ENCODE measurements at places on chromosomes 7 and 10.

DNA sequence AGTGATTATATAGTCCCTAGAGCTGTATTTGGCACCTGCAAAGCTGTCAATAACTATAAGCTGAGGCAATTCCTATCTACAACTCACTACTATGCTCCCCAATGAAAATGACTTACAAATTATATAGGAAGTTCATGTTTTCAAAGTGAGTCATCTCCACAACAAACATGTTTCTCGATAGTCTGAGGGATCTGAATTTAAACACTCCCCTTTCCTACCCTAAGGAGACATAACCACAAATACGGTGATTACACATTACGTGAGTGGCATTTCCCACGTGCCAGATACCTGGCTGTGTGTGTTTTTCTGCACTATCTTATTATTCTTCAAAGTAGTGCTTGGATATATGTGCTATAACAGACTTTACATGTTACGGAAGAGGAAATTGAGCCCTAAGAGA is 122.5 kb upstream of the C1QL3 start:
- peak; percentile 46 for DNase-seq

- peak; percentile 41 for DNase-seq
Measured at GRCh38 chr7:131753620-131754222, 197.3 kb upstream of the PODXL start.

GRCh38 chr10:131811630-131812403 is 89.0 kb upstream of the PPP2R2D start:
- no peak for DNase-seq

- no peak for DNase-seq
Measured at GRCh38 chr7:134328900-134329299, 12.2 kb upstream of the SLC35B4 start.

DNA sequence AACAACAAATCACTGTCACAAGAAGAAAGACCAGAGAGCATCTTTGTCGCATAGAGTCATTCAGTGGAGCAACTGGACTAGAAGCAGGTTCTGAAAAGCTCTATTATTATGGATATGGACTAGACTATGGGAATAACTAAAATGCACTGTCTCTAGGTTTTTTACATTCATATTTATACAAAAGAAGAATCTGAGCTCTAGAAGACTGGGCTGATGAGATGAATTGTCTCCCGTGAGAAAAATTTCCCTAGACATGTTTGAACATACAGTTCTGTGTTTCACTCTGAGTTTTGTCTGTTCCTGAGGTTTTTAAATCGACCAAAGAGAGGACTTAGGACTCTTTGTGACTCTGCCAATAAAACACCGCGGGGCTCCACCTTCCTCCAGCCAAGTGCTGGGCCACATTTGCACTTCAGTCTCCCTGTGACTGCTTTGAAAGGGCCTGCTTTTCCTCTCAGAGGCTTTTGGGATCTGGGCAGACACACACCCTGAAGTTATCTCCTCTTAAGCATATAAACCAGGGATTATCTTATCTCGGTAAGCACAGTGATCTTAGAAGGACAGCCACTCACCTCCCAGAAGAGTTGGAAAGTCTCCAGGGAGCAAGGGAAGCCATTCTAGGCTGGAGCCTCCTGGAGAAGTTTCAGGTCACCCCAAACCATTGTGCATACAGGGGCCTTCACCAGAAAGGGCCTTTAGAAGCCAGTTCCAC is 101.0 kb upstream of the JCAD start:
- DNase-seq, result no peak

- DNase-seq, result no peak
Measured at GRCh38 chr7:90574146-90574819, 21.8 kb upstream of the CDK14 start.

DNA sequence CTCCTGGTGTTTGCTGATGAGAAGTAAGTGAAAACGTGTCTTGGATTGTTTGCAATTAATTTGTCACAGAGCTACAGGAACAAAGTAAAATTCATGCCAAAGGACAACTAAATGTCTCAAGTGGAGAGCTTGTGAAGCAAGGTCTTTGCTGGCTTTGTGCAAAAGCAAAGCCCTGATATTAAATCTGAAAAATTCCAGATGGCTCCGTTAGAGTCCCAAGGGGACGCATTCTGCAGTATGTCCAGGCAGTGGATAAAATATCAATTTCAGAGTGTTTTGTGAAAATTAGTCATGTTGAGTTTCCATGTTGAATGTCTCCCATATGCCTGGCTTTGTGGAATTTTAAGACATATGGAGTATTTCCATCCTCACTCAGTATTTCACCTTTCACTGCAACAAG is 102.5 kb upstream of the PTN start:
- no peak for DNase-seq

GRCh38 chr10:88008866-88009470 is 145.5 kb downstream of the PTEN start:
- no peak for DNase-seq

GRCh38 chr7:150986099-150986512 is 4.7 kb upstream of the NOS3 start:
- peak; percentile 77 for DNase-seq

DNA sequence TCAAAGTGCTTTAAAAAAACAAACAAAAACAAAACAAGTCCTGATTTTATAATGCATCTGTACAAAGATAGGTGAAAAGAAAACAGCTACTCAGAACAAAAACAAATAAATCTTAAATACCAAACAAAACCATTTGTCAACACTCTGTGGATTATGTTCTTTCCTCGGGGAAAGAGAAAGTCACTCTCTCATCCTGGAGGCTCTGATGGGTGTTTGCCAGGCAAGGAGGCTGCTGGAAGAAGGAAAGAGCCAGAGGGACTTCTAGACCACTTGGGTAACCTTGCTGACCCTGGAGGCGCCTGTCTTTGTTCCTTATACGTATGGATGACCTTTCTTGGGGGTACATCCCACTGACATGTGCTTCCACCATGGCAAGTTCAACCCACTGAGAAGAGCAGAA is 92.8 kb downstream of the ZRANB1 start:
- no peak for DNase-seq

DNA sequence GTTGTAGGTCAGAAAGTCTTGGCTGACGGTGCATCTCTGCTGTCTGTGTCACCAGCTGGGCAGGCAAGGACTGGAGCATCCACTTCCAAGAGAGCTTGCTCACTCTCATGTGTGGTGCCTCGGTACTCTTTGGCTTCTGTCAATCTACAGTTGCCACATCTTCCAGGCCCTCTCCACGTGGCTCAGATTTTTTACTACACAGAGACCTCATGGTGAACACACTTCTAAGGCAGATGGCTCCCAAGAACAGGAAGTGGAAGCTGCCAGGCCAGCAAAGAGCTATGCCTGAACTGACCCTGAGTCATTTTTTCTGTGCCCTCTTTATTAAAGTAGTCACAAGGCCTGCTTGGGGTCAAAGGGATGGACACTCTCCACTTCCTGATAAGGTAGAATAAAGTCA is 351.5 kb upstream of the AUTS2 start:
- DNase-seq, result no peak

DNA sequence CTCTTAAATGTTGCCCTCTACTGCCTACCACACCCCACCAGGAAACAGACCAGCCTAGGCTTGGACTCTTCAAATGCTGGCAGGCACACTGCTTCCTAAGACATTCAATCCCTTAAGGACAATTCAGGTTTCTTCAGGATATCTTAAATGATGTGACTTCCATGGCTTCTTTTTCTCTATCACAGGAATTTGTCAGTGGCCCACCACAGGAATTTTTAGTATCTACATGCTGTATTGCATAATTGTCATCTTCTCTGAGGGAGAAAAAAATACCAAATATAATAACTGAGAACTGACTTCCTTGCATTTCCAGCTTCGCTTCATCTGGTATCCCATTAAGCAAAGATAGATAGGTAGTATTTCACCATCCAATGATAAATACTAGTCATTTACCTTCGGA is 129.3 kb downstream of the WNT2 start:
- DNase-seq, result no peak

DNA sequence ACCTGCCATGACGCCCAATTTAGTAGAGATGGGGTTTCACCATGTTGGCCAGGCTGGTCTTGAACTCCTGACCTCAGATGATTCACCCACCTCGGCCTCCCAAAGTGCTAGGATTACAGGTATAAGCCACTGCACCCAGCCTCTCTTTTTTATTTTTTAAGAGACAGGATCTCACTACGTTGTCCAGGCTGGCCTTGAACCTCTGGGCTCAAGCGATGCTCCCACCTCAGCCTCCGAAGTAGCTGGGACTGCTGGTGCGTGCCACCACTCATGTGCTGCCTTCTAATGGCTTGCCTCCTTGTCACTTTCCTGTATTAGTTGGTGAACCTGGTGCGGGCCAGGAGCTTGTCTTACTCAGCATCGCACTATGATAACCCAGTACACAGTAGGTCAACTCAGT is 27.0 kb downstream of the KLRG2 start:
- no peak for DNase-seq

DNA sequence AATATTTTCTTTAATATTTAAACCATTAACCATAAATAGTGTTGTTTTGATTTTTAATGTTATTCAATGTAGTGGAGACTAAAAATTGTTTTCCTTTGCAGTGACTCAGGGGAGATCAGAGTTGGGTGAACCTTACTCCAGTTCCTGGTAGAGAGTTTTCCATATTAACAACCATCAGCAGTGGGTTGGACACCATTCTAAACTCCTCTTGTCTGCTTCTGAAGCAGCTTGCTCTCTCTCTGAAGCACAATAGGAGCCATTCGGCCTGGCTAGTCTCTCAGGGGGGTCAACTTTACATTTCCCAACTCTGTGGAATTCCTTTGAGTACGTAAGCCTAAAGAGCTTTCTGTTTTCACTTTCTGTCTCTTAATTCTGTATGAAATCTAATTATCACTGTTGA is 9.4 kb upstream of the NRG3 start:
- DNase-seq, result no peak

- peak; percentile 29 for DNase-seq
Measured at GRCh38 chr7:130352194-130353074, 7.8 kb downstream of the CPA5 start.

- no peak for DNase-seq
Measured at GRCh38 chr7:28698840-28699239, 259.3 kb downstream of the TRIL start.

DNA sequence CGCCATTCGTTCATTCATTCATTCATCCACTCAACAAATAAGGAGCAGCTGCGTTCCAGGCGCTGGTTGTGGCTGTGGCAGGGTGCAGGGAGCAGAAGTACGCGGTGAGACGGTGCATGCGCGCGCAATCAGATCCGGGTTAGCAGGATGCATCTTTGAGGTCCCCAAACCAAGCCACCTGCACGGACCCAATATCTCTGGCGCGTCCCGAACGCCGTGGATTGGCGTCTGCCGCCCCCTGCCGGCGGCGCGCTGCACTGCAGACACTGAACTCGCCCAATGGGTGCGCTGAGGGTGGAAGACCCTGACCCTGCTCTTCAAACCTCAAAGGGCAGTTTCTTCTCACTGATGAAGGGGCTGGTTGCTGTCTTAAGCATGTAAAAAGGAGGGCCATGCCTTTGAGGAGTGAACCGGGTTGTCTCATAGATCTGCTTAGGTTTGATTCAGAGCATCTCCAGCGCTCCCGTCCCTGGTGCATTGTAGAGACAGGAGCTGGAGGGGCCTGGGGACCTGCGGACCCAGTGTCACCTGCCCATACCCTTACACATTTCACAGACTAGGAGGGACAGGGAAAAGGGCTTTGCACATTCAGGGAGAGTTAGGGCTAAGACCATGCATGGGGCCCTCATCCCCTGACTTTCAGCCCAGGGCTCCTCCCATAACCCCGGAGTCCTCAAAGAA is 102.5 kb downstream of the RAMP3 start:
- peak; percentile 4 for DNase-seq

DNA sequence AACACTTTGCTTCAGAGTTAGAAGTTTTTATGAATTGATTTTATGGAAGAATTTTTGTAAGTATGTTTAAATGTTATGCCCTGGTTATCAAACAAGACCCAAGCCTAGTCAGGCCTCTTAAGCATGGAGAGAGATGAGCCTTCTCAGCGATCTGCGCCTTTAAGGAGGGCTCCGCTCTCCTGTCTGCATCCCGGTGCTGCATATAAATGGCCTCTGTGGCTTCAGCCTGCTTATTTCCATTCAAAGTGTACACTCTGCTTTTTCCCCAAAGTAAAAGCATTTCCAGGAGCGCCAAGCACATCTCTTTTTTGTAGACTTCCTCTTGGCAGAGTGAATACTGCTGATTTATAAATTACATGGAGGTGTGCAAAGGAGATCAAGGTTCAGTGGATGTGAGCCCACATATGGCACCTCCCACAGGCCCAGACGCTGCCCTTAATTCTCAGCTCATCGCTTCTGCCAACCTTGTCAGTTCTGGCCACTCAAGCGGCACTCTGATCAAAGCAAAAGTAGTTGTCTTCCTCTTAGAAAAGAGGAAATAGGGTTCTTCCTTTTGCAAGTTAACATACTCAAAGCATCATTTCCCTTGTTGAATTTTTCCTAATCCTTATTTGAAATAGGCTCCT is 70.0 kb upstream of the SFMBT2 start:
- DNase-seq, result no peak

DNA sequence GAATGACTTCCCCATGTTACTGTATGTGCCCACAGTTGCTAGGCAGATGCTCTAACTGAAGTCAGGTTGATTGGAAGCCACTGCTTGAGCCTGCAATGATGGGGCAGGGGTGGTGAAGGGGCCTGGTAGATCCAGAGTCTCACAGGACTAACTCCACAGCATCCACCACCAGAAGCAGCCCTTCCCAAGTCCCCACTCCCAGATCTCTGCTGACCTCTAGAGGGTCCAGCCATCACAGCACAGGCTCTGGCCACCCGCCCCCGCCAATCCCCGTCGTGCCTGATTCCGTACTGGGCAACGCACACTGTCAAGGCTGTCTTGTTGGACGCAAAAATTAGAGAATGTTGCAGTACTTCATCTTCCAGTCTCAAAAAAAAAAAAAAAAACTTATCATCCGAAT is 136.8 kb upstream of the PDE1C start:
- no peak for DNase-seq

- no peak for DNase-seq
Measured at GRCh38 chr7:128963327-128963757, 25.6 kb downstream of the IRF5 start.

DNA sequence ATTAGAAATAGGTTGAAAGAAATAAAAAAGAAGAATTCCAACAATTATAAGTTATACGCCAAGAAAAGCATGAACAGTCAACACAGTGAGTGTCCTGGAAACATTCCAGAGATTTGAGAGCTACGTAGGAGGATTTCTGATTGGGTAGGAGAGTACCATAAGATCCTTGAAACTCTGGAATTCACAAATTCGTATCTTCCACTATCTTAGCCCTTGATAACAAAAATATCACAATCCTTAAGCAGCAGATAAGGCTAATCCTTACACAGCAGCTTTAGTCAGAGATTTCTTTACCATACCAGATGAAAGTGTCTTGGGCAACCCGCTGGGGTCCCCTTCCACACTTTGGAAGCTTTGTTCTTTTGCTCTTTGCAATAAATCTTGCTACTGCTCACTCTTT is 8.2 kb downstream of the TPK1 start:
- DNase-seq, result no peak

GRCh38 chr10:124449170-124450011 is 444 bp downstream of the NKX1-2 start:
- no peak for DNase-seq

GRCh38 chr10:66167816-66168215 is 758.0 kb upstream of the LRRTM3 start:
- DNase-seq, result peak; percentile 7

DNA sequence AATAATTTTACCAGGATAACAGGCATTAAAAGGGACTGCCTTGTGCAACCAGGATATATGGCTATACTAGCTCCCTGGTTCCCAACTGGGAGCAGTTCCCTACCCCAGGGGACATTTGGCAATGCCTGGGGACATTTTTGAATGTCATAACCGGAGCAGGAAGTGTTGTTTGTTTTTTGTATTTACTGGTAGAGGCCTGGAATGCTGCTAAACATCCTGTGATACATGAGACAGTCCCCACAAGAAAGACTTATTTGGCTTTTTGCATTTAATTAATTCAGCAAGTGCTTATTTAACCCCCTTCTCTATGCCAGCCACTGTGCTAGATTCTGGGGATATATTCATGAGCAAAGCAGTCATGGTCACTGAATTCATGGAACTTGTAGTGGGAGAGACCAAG is 181.2 kb downstream of the BBS9 start:
- no peak for DNase-seq
